ENCODE measurements at places on chromosomes 2 and 18. TPM values are rescaled to one million over a fixed set of nuclear protein-coding genes. Genes with fewer than 3 reads are reported as not detected.

The FSHR gene
- polyA plus RNA-seq, result not detected

The C18orf32 gene
- 23.8 TPM for polyA plus RNA-seq

The TRIM43 gene
- 0.62 TPM for polyA plus RNA-seq

The USP40 gene
- 79.2 TPM for polyA plus RNA-seq

The IL36RN gene
- 0.07 TPM for polyA plus RNA-seq

The ADAM17 gene
- polyA plus RNA-seq, result 56.6 TPM

The HNRNPLL gene
- polyA plus RNA-seq, result 78.5 TPM

The CAPN13 gene
- 2.5 TPM for polyA plus RNA-seq

The CCDC68 gene
- polyA plus RNA-seq, result 11.9 TPM
